ENCODE measurements at places on chromosomes 3 and 15.

DNA sequence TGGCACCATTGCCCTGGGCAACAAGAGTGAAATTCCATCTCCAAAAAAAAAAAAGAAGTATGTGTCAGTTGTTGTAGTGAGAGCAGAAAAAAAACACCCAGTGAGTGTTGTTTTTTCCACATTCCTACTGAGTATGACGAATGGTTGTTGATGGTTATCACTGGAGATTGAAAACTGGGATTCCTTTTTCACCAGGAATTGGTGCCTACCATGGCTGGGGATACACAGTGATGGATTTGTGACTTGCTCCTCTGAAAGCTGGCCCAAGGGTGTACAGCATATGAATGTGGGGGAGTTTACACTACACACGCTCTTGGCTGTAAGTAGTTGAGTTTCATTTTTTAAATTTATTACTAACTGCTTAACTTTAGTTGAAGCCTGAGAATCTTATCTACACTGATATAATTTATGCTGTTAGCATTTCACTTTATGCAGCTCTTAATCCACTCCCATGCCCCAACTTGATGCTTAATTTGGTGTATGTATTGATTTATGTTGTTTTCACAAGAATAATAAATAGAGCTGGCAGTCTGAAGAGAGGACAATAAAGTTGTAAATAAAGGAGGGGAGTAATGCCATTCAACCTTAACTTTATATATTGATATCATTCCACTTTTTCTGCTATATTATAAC lies 56.0 kb upstream of the MME start:
- DNase-seq = no peak

DNA sequence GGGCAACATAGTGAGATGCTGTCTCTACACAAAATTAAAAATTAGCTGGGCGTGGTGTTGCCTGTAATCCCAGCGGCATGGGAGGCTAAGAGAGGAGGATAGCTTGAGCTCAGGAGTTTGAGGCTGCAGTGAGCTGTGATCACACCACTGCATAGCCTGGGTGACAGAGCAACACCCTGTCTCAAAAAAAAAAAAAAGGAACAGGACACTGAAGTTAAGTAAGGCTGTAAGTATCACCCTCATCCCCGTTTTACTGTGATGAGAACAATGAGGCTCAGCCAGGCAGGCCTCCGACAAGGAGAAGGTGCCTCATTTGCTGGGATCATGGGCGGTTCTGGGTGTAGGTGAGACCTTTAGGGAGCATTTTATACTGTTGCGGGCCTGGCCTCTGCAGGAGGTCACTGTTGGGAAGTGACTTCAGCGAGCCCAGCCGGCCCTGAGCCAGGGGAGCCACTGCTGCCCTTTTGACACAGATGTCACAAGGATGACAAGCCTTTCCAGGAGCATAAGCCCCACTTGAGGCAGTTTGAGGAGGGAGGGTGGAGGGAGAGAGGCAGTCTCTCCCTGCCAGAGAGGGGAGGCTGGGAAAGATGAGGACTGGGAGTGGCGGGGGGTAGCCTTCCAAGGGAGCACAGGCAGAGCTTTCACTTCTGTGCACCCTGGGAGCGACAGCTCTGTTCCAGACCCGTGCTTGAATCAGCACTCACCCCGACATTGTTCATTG lies 30.8 kb downstream of the IRAK2 start:
- no peak for DNase-seq

DNA sequence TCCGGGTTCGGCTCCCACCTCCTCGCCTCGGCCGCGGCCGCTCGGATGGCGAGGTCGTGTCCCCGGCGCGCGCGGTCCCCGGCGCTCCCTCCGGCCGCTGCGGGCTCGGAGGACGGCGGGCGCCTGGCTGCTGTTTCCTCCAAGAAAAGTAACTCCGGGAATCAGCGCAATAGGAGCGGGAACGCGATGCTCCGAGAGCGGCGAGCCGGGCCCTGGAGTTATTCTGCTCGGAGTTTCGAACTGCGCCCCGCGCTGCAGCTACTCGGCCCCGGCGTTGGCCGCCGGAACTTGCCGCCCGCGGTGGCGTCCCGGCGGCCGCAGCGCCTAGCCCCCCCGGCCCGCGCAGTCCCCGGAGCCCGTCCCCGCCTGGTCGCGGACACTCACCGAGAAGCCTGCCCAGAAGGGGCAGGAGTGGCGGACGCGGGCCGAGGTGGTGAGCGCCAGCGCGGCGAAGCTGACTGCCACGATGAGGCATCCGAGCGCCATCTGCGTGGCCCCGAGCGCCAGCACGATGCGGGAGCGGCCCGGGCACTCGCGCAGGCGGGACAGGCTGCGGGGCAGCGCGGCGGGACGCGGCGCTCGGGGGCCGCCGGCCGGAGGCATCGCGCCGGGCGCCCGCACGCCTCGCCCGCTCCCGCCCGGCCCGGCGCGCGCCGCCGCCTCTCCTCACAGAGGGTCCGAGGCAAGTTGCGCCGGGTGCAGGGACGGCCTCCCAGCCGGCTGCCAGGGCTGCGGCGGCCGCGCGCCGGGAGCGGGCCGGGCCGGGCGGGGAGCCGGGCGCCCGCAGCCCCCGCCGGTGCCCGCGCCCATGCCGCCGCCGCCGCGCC lies 251.9 kb downstream of the TJP1 start:
- no peak for DNase-seq

GRCh38 chr3:155585384-155585783 lies 159.5 kb downstream of the PLCH1 start:
- DNase-seq = no peak

DNA sequence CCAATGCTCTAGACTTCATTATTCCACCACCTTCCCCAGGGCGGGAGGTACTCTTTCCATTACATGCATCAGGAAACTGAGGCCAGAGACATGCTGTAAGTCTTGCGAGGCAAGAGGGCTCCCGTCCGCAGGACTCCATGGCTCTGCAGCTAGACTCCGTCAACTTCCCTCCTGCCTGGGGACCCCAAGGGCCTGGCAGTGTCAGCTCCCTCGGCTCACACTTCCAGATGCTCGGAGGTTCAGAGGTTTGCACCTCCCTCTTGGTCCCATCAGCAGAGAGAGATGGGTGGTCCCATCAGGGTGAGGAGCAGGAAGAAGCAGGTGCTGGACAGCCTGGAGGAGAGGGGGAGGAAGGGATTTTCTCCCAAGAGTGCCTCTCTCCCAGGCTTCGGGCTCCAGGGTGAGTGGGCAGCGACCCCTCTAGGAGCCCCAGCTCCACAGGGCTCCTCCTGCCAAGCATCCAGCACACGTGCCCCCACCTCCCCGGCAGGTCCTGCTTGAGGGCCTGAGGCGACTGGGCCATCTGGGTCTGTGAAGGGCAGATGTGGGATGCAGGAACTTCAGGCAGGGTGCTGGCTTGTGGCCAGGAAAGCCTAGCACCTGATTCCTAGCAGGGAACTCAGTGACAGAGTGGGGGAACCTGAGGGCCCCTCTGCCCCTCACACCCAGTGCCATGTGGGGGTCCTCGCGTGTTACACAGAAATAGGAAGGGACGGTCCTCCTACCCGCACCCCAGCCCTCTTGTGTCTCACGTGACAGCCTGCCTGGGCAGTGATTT lies 9.3 kb downstream of the PAK6 start:
- DNase-seq = no peak

GRCh38 chr3:149026718-149027117 lies 35.4 kb downstream of the GYG1 start:
- no peak for DNase-seq

DNA sequence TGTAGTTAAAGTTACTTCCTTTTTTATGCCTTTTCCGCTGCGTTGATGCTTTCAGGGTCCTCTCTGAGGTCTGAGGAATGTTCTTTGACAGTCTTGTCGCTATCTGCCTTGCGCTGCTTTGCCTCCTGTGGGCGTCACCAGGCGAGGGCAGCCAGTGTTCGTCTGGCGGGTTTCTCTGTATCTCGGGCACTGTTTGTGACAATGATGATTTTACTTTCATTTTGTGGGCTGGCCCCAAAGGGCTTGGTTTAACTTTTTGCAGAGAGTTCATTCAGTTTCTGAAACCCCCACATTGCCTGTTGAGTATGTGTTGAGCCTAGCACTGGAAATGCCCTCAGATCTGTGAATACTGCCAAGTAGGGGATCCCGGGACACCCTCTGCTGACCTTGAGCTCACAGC lies 24.6 kb upstream of the SACM1L start:
- peak; percentile 63 for DNase-seq

- peak; percentile 88 for DNase-seq
These were observed at the start of gene ATP2C1 for GRCh38 chr3:130893376-130894129. Gene ATP2C1 (plus strand): TSS chr3:130894084. CDS start chr3:130894770, 686 bp downstream.

DNA sequence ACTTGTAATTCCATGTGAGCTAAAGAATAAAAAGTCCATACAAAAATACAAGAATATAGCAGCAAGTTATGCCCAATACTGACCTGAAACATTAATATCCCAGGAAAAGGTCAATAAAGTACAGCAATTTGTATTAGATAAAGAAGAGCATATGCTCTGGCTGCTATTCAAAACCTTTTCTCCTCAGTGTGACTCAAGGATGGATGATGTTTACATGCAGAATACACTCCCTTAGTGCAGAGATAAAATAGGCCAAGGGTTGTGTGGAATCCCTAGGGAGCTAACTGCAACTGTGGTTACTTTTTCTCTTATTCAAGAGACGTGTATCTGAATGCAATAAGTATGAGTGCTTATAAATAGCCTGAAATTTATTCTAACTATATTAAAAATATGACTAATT lies 78.7 kb downstream of the SLC9A9 start:
- no peak for DNase-seq

- DNase-seq = no peak
These were observed 466.4 kb downstream of the DIPK2A start for GRCh38 chr3:144437989-144438388.

GRCh38 chr15:23472678-23473077 lies 25.6 kb upstream of the GOLGA6L2 start:
- DNase-seq = no peak

DNA sequence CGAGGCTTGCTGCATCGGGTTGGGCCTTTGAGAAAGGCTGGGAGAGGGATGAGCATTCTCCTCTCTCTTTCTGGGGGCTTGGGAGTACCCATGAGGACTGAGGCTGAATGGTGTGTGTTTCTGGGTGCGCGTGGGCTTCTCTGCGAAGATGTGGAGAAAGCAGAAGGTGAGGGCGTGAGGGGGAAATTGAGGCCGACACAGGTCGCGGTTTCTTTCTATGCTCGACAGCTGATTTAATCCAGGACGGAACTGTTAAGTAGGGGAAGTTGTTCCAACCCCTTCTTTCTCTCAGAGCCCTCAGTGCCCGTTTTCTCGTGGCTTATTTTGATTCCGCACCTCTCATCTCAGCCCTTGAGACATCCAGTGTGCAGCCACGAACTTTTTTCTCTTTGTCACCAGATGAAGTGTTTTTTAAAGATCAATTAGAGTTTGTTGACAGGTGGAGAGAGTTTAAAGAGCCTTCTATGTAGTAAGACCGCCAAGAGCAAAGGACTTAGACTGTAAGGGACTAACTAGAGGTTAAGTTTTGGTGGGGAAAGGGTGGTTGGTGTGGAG lies 711 bp downstream of the STARD9 start:
- no peak for DNase-seq

GRCh38 chr3:27089645-27090044 lies 279.5 kb downstream of the NEK10 start:
- DNase-seq = no peak

- DNase-seq = no peak
These were observed 17.4 kb downstream of the KAT2B start for GRCh38 chr3:20057612-20058180.

DNA sequence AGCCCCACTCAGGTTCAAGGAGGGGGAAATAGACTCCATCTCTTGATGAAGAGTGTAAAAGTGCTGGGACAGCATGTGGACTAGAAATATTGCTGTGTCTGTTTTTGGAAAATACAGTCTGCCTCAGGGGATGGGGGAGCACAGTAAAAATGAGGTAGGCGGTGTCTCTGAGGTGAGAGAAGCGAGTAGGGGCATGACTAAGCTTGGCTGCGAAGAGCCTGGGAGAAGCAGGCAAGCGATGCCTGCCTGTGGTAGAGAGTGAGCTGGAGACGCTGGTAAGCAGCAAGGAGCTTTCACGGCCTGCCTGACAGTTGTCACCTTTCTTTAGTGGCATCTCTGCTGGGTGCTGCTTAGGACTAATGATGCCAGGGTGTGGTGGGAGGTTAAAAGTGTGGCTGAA lies 49.0 kb upstream of the DCLK3 start:
- DNase-seq = no peak

- no peak for DNase-seq
These were observed 242.1 kb upstream of the CTDSPL start for GRCh38 chr3:37619568-37619967.

GRCh38 chr3:90011131-90011530 lies 903.7 kb downstream of the EPHA3 start:
- DNase-seq = no peak

DNA sequence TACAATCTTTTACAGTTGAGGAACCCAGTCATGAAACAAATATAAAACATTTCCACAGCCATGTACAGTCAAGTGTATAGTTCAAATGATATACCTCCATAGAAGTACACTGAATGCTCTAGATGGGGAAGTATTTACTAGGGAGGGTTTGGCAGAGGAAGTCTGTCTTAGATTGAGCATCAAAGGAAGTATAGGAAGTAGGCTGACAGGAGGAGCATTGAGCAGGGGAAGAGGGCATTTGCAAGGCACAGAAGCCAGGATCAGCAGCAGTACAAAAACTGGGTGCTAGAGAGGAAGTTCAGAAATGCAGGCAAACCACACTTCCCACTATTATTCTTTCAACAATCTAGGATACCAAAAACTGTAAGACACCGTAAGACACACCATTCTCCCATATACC lies 122.6 kb downstream of the ANO10 start:
- no peak for DNase-seq

GRCh38 chr3:38646630-38647029 lies 2.9 kb downstream of the SCN5A start:
- DNase-seq = no peak

- no peak for DNase-seq
These were observed 10.3 kb downstream of the RASGRP1 start for GRCh38 chr15:38554354-38554753.

DNA sequence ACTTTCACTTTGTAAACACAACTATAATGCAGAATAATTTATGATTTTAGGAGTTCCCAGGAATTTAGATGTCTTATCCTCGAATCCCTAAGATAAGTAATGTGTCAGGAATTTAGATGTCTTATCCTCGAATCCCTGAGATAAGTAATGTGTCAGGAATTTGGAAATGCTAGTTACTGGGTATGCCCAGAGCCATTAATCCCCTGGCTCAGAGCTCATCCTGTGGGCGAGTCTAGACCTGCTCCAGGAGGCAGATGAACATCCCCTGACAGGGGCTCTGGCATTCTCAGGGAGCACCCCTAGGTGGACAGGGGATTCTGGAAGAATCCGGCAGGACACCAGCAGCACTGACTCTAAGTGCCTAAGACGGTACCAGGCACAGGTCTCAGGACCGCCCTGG lies 163.3 kb downstream of the ARRDC4 start:
- no peak for DNase-seq

GRCh38 chr3:175336406-175337133 lies 477.4 kb downstream of the NAALADL2 start:
- no peak for DNase-seq

DNA sequence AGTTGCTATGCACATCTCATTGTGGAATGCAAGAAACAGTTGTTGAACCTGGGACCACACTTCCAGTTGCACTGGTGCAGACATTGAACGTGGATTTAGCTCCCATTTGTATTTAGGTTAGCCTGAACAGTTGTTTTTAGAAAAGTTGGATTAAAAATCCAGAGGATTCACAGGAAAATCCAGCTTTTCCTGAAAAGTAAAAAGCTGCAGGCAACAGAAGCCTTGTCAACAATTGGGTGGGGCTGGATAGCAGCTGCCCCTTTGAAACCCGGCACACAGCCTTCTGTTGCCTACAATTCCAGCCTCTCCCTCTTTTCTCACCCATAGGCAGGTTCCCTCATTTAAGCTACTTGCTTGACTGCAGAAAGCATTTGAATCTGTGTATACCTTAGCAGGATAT lies 165.3 kb upstream of the TBL1XR1 start:
- no peak for DNase-seq

Data from stimulated activated CD4-positive, alpha-beta T cell treated with anti-CD3 and anti-CD28 coated beads, Interleukin-12 subunit alpha, Interleukin-12 subunit beta, amount 100 ng/mL, for 4 hours (primary cell).